ENCODE measurements at places on chromosomes 13 and 19.
A peak's percentile ranks its signal among the peaks of the same experiment; 100 is the strongest.

- no peaks in the 10 kb centered on the region for H3K4me1 ChIP-seq
- H3K27ac ChIP-seq = no peak overlapping the region
- DNase-seq = no peak
- no peak overlapping the region for H3K4me3 ChIP-seq
Observed at GRCh38 chr13:112168761-112169160, 101.8 kb downstream of the SOX1 start.

GRCh38 chr13:38693641-38694040, 6.8 kb downstream of the FREM2 start:
- no peaks in the 10 kb centered on the region for H3K27me3 ChIP-seq
- H3K4me3 ChIP-seq = no peak overlapping the region
- H3K36me3 ChIP-seq = no peaks in the 10 kb centered on the region
- no peak overlapping the region for H3K27ac ChIP-seq
- H3K4me1 ChIP-seq = peaks cover 2% of the 10 kb centered on the region
- peak; percentile 57 for DNase-seq

DNA sequence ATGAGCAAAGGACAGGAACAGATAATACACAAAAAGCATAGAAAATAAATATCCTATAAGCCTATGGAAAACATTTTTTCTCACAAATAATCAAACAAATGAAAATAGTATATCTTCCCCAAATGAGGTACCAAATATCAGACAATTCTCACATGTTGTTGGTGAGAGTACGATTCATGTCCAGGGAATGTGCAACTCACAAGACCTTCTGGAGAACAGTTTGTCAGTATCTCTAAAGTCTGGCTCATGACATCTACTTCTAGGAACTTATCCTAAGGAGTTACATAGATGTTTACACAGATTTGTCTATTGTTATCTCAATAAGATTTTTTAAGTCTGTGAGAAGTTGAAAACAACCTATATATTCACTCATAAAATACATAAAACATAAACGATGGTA, 80.3 kb upstream of the ARHGEF7 start:
- H3K36me3 ChIP-seq = no peaks in the 10 kb centered on the region
- H3K27me3 ChIP-seq = no peaks in the 10 kb centered on the region

DNA sequence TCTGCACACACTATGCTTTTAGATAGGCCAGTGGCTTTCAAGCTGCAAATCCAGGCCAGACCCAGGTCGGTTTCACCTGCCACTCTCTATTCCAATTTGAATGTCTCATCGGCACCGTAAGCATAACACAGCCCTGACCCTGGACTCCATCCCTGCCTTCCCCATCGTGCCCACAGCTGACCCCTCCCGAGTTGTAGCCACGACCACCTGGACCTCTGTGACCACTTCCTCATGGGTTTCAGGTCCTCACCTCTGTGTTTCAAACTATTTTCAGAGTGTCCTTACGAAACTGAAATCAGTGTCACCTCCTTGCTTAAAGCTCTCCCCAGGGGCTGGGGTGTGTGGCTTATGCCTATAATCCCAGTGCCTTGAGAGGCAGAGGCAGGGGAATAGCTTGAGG, 9.0 kb upstream of the HSH2D start:
- H3K27me3 ChIP-seq = no peaks in the 10 kb centered on the region
- no peaks in the 10 kb centered on the region for H3K36me3 ChIP-seq
- DNase-seq = no peak
- peaks cover 12% of the 10 kb centered on the region for H3K4me1 ChIP-seq

DNA sequence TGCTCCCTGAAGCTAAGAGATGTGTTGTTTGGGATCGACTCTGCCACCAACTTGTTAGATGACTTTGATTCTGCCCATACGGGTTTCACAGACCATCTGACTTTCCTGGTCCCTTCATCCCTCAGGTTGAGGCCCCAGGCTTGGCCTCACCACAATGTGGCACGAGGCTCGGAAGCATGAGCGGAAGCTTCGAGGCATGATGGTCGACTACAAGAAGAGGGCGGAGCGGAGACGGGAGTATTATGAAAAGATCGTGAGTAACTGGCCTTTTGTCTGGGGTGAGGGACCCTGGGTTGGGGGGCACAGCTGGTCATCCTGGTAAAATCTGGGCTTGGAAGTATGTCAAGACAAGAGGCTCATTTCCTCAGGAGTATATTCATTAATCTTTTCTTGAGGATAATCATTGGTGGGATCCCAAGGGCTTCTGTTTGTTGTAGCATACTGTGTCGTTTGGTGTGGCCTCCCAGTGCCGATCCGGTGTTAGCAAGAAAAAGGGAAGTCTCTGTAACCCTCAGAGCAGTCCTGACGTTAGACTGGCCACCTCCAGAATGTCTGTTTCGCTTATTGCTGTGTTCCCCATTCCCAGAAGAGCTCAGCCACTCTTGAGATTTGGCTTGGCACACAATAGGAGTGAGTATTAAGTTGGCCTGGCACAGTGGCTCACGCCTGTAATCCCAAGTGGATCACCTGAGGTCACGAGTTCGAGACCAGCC, 1.4 kb downstream of the CLASRP start:
- H3K4me1 ChIP-seq = peaks cover 39% of the 10 kb centered on the region
- H3K27ac ChIP-seq = peak overlapping the region; percentile 83
- no peak overlapping the region for H3K4me3 ChIP-seq
- H3K27me3 ChIP-seq = no peaks in the 10 kb centered on the region
- DNase-seq = no peak

Data from body of pancreas (tissue), 4 donors.